ENCODE measurements at places on chromosomes 6 and 20.

- peak; percentile 28 for DNase-seq
Measured at GRCh38 chr20:17610566-17611289, 40.9 kb downstream of the DSTN start.

- no peak for DNase-seq
Measured at GRCh38 chr6:15121443-15121842, 124.4 kb upstream of the JARID2 start.

GRCh38 chr6:12516070-12516469 is 200.5 kb upstream of the PHACTR1 start:
- DNase-seq, result no peak

DNA sequence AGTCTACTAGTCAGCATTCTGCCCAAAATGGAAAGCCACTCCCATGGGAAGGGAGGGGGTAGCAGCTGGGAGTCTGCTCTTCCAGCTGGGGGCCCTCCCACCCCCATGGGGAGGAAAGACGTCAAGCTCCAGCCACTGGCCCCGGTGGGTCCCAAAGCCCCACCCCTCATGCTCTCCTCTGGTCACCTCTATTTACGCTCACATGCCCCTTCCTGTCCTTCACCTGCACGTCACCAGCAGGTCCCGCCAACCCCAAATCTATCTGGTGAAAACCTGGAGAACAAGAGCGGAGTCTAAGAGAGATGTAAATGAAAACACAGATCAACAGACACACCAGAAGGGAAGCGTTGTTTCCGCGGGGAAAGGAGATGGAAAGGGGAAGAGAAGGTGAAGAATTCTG is 30.0 kb upstream of the ZBP1 start:
- DNase-seq, result no peak

GRCh38 chr20:34345402-34345736 is 17.7 kb upstream of the ITCH start:
- no peak for DNase-seq

GRCh38 chr20:50088022-50088421 is 24.9 kb downstream of the UBE2V1 start:
- DNase-seq, result no peak

Data from stimulated activated CD8-positive, alpha-beta memory T cell treated with anti-CD3 and anti-CD28 coated beads, Interleukin-15, amount 100 ng/mL, for 48 hours (primary cell).